ENCODE measurements at places on chromosomes 4 and X.

GRCh38 chrX:79361192-79361870 is 5.8 kb downstream of the ITM2A start:
- no peak for DNase-seq

GRCh38 chr4:154961263-154961662 is 180.2 kb downstream of the RBM46 start:
- no peak for DNase-seq

GRCh38 chr4:21688596-21689265 is 259.8 kb downstream of the KCNIP4 start:
- DNase-seq: no peak

GRCh38 chr4:102174719-102175189 is 170.5 kb downstream of the SLC39A8 start:
- no peak for DNase-seq

DNA sequence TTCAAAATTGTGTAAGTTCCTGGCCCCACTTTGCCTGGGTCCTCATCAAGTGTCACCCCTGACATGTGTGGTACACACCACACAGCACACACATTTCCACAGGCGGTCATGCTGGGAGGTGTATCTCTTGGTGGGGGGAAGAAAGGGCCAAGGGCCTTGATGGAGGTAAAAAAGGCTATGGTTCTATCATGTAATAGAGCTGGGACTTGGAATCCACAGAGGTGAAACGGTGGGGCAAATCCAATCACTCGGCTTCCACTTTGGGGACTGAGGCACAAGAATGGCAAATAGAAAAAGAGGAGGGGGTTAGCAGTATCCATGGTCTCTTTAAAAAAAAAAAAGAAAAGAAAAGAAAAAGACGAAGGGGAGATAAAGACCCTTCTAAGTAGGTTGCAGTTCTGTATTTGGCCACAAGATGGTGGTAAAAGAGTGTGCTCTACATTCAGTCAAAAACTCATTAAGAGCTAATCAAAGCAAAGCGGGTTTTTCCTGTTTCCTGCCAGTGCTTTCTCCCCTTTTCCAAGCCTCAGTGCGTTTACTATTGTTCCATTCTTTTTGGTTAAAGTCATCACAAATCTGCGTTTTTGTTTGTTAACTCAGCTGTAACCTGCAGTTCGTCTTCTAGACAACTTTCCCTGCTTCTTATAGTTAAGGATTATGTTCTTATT is 37.0 kb upstream of the ATP6AP2 start:
- no peak for DNase-seq

- no peak for DNase-seq
These were observed 47.6 kb upstream of the TMEM131L start for GRCh38 chr4:153418558-153418957.

DNA sequence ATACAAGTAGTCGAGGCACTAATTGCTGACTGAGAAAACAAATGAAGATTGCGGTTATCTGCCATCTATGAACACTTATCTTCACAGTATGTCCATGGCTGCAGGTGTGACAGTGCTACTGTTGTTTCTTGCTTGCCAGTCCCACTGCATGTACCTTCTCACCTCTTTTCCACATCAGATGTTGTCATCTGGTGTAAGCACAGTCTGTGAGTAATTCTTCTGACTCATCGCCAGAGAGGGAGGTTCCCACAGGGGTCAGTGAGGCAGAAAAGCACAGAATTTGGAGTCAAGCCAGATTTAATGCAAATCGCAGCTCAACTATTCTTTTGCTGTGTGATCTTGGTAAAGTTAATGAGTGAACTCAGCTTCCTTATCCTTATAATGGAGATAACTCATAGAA is 144.4 kb downstream of the GLRA2 start:
- DNase-seq: no peak

DNA sequence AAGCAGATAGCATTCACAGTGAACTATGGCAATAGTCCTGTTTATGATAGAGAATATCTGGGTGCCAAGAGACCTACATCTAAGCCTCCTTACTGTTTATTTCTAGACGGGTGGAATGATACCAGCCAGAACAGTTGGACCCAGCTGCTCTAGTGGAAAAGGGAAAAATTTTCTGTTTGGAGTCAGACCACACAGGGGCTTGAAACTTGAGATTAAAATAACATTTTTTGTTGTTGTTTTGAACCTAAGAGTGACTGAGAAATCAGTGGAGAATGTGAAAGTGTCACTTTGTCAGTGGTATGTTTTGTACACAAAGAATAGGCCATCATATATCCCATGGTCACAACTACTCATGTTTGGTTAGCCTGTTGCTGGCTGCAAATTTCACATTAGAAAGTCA is 105.7 kb downstream of the AGTR2 start:
- no peak for DNase-seq

DNA sequence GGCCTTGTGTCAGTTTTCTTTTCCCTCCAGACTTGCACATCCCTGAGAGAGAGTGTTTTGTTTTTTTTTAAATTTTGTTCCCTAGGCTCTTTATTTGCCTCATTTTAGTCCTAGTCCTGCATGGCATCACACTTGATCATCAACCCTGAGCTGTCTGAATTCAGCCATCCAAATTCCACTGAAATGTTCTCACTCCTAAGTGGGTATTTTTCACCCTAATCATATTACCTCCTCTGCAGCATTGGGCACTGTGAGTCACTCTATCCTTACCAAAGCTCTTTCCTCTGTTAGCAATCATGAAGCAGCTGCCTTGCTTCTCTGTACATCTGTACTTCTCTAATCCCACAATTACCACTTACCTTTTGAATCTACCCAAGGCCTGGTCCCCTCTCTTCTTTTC is 356.6 kb upstream of the MAGEB2 start:
- no peak for DNase-seq

DNA sequence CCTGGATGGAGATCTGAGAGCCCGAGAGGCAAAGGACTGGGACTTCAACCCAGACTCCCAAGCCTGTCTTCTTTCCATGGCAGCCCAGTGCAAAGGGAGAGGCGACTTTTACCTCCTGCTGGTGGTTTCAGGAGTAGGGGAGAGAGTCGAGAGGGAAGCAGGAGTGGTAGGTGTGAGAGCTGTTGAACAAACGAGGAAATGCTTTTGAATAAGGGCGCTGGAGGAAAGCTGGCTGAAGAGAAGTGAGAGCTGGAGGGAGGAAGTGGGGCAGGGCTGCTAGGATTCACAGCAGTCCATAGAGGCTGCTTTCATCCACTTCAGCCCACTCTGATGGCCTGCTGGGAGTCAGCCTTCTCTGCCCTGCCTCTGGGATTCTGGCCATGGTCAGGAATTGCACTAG is 81.8 kb upstream of the EFNB1 start:
- DNase-seq: no peak

GRCh38 chr4:61543976-61544375 is 343.9 kb downstream of the ADGRL3 start:
- no peak for DNase-seq

All from cerebellar nuclear complex (tissue), 1 donor.